ENCODE measurements at places on chromosomes 5 and 9.

GRCh38 chr9:4098031-4098430 is 201.8 kb downstream of the GLIS3 start:
- no peak for DNase-seq

DNA sequence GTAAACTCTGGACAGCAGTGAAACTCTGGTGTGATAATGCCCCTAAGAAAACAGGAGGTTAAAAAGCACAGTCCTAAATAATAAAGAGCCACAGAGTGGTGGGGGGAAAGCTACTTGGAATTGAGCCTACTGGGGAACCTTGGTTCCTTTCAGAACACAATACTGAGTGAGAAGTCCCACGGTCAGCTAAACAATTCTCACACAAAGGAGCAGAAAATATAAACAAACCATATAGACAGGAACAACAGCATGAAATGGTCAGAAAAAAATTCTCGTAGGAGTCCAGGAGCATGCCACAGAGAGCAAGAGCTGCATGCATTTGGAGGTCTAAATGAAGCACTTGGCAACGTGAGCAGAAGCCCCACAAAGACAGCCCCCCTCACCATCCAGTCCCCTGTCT is 56.0 kb downstream of the TEK start:
- no peak for DNase-seq

- no peak for DNase-seq
These were observed 59.8 kb downstream of the ZCCHC7 start for GRCh38 chr9:37180138-37180537.

- no peak for DNase-seq
These were observed 20.5 kb upstream of the ARHGEF28 start for GRCh38 chr5:73605223-73606087.

- DNase-seq, result no peak
These were observed 49.4 kb downstream of the TGFBR1 start for GRCh38 chr9:99154356-99154755.

- no peak for DNase-seq
These were observed 176.6 kb upstream of the KCNN2 start for GRCh38 chr5:114185274-114185673.

DNA sequence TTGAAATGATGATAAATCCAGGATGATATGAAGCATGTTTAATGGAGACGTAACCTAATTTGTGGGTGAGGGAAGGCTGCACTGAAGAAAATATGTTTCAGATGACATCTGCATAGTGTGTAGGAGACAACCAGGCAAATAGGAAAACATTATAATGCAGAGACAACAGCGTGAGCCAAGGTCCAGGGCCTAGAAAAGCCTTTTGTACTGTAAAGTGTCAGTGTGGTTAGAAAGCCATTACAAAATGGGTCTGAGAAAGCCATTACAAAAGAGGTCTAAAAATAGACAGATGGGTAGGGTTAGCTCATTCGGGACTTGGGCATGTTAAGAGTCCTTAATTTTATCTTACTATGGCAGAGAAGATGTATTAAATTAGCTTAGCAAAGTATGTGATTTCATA is 14.9 kb upstream of the GABRG2 start:
- DNase-seq, result no peak

- DNase-seq, result no peak
These were observed 351 bp downstream of the TRIO start for GRCh38 chr5:14143546-14143840.

GRCh38 chr9:17588395-17588794 is 9.5 kb downstream of the SH3GL2 start:
- no peak for DNase-seq

DNA sequence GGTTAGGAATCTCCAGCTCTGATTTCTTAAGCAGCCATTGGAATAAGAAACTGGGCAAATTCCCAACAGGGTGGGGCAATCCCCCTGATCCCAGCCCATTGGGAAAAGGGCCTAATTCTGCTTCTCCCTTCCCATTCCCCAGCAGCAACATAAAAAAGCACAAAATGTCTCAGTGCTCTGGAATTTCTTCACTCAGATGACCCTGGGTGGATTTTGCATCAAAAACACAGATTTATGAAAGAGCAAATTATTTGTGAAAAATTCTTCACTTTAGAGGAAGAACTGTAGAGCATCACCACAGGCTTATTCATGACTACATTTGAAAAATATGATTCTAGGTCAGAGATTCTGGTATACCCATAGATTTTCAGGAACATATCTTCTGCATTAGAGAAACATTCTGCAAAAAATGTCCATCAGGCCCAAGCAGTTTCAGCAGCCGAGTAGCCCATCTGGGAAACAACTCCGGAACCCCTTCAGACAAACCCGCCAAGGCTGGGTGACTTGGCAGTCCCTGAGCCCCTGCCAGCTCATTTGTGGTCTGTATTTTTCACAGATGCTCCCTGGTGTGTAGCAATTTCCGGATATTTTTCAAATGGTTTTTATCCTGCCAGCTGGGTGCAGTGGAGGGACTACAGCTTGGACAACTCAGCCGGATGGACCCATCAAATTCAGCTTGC is 102.1 kb upstream of the RANBP3L start:
- DNase-seq, result peak; percentile 68

GRCh38 chr5:121273833-121274433 is 577.7 kb upstream of the FTMT start:
- peak; percentile 22 for DNase-seq

DNA sequence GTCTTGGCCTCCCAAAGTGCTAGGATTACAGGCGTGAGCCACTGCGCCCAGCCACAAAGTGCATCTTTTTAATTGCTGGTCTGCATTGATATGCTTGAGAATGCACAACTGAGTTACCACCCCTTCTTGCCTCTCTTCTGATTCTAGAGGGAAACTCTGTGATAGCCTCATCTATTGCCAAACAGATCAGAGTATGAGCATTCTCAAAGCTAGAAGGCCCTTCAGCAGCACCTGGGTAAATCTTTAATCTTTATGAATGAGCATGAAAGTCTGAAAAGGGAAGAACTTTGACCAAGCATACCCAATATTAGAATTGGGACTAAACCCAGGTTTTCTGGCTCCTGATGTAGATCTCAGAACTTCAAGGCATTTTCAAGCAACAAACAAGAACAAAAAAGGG is 298.3 kb upstream of the TNC start:
- DNase-seq, result no peak

DNA sequence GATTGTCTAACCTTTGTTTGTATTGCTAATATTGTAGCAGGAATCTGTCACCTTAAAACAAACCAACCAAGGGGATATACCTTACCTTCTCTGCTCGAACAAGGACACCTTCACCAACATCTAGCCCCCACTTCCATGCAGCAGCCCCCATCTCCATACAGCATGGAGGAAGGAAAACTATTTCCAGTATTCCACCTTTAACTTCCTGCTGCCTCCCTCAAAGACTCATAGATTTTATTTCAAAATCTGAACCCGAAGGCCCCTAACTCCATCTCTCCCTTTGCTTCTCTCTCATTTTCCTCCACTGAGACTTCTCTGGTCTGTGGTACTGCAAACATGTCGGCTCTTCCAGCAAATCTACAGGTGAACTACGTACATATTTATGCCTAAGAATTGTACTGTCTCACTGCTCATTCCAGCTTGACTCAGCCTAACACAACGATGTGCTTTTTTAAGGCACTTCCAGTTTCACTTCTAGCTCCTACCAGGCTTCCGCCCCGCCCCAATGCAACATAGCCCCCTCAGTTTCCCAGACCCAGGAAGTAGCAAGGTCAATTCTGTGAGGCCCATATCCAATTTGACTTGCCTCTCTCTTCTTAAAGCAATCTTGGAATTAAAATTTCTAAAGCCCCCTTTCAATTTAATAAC is 70.7 kb upstream of the RNF38 start:
- DNase-seq, result no peak

GRCh38 chr5:113761594-113761993 is 248.1 kb downstream of the YTHDC2 start:
- DNase-seq, result no peak

- no peak for DNase-seq
These were observed 210.3 kb downstream of the SREK1 start for GRCh38 chr5:66354422-66354821.

Data from HL-60 (cell line).